Upper lobe of right lung (tissue), 1 donor: ENCODE measurements at places on chromosomes 4 and X.

DNA sequence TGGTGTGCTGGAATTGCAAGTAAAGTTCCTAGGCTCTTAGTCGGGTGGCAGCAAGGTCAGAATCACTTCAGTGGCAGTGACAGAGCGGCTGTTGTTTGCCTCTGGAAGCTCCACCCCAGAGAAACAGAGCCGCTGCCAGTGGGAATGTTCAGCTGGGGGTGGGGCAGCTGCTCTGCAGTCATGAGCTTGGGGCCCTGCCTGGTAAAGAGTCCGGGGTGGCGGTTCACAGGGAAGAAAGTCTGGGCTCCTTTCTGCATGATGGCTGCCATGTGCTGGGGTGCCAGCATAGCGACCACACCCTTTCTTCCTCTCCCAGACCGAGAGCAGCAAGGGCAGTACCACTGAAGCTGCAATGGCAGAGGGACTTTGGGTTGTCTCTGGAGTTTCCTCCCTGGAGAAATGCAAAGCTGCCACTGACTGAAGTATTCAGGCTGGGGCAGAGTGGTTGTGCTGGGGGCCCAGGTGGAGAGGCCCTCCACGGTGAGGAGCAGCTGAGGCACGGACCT, 108.8 kb upstream of the CENPE start:
- no peak for DNase-seq

DNA sequence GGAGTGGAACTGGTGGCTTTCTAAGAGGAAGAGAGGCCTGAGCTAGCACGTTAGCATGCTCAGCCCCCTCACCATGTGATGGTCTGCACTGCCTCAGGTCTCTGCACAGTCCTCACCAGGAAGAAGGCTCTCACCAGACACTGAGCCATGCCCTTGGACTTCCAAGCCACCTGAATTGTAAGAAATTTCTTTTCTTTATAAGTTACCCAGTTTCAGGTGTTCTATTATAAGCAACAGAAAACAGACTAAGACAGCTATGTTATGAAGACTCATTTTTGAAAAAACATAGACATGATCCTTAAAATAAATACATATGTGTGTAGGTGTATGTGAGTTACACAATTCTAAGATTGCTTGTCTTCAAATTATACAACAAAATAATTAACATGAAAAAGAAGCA, 74.7 kb downstream of the CEP44 start:
- no peak for DNase-seq

DNA sequence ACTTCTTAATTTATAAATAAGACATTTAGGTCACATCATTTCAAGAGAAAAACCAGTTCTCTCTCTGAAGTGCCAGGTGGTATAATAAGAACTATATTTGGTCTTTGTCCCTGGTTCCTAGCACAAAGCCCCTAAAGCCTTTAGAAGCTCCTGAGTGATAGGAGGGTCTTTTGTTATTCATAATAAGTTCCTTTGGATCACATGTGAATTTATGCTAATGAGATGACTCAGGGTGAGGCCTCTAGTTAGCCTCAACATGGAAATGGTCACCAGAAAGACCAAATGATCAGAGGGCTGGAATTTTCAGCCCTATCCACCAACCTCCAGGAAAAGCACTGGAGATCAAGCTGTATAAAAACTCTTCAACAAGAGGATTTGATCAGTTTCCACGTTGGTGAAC, 68.1 kb upstream of the BLTP1 start:
- no peak for DNase-seq

DNA sequence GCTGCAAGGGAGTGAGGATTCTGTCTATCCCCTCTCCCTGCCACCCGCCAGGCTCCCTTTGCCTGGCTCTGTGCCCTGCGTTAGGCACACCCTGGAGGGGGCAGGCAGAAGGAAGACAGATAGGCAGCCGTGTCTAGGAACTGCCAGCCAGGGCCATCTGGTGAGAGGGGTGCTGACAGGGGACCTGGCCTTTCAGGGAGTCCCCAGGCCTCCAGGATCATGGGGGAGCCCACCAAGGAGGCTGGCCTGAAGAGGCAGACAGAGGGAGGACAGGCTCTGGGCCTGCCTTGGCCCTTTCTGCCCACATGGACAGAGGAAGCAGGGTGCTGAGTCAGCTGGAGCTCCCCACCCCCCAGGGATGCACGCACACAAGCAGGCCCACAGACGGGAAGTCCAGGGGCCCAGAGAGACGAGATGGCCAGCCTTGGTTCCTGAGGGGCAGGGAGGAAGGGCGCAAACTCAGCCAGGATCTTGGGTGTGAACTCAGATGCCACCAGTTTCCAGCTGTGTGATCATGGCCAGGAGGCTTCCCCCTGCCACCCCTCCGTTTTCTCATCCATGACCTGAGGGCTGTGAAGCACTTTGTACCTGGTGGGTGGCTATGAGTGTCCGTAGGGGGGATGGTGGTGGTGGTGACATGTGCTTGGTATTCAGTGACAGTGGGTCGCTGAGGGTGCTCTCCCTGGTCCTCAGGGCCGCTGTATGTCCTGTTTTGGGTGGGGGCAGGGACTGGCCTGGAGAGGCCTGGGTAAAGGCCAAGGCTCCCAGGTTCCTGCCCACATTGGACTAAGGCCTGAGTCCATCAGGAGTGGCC, 1.8 kb downstream of the SH3BP2 start:
- peak; percentile 81 for DNase-seq
